Activated CD8-positive, alpha-beta memory T cell treated with anti-CD3 and anti-CD28 coated beads, Interleukin-2, amount 50 U/mL, for 4 hours (primary cell): ENCODE measurements at places on chromosomes 16 and 17.

- no peak for DNase-seq
Measured at GRCh38 chr16:30509081-30509765, 17.1 kb downstream of the ZNF768 start.

GRCh38 chr16:4057439-4057877, 58.8 kb downstream of the ADCY9 start:
- no peak for DNase-seq

- DNase-seq, result no peak
Measured at GRCh38 chr17:33055746-33056145, 64.1 kb downstream of the SPACA3 start.

DNA sequence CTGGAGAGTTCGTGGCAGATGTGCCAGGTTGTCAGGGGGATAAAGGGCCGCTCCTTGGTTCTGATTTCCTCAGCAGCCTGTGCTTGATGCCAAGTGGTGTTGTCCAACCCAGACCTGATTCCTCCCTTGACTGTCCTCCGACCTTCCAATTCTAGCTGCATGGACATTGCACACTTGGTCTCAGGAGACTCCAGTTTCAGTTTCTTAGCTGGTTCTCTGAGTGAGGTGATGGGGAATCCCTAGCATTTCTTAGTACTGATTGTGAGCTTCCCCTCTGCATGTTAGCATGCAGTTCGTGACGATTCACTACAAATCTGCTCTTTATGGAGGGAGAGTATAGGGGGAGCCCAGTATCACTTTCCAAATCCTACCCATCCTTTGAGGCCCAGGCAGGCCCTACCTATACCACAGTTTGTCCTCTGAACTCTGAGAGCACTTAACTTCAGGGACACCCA, 12.4 kb upstream of the CCR7 start:
- DNase-seq, result no peak

GRCh38 chr16:55565086-55565485, 1.4 kb upstream of the CAPNS2 start:
- no peak for DNase-seq

- no peak for DNase-seq
Measured at GRCh38 chr16:56330476-56330875, 94.9 kb downstream of the AMFR start.

- no peak for DNase-seq
Measured at GRCh38 chr17:14717859-14718258, 417.0 kb downstream of the HS3ST3B1 start.

- DNase-seq, result no peak
Measured at GRCh38 chr16:85536411-85537330, 76.5 kb upstream of the GSE1 start.

DNA sequence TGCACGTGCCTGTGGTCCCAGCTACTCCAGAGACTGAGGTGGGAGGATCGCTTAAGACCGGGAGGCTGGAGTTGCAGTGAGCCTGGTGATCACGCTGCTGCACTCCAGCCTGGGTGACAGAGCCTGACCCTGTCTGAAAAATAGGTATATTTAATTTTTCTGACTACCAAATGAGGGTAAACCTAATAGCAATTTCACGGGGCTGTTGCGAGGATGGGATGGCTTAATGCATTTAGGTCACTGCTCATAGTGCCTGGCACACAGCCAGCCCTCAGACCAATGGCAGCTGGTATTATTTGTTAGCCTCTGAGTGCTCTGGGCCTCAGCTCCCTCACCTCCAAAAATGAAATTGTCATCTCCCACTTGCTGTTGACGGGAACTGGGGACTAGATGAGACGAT, 5.9 kb upstream of the CDIP1 start:
- DNase-seq, result no peak

- DNase-seq, result no peak
Measured at GRCh38 chr16:71676236-71676635, 48.3 kb downstream of the PHLPP2 start.

- DNase-seq, result no peak
Measured at GRCh38 chr17:10144456-10144855, 54.0 kb downstream of the GAS7 start.

DNA sequence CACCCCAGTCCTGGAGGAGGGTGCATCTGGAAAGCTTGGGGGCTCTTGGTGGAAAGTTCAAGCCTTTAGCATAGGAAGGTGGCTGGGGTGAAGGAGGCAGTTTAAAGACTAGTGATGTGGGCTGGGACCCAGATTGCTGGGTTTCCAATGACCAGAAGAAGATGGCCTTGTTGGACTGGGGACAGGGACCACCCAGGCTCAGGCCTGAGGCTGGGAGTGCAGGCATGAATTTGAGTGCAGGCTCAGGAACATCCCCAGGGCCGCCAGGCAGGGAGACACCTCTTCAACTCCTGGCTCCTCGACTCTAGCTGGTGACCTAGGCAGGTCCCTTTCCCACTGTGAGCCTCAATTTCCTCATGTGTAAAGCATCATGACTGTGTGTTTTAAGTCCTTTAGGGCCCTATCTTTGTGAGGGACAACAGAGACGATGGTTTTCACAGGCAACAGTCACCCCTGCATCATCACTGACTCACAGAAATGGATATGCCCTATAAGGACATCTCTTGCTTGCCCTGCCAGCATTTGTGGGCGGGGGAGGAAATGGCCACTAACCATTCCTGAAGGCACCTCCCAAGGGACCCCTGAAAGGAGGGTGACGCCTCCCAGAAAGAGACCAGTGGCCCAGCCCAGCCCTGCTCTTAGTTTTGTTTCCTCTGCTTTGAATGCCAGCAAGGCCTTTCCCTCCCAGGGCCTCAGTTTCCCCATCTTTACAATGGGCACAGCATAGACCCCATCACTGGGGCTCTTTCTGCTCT, 11.1 kb downstream of the NLRC5 start:
- DNase-seq, result peak; percentile 62

- DNase-seq, result no peak
Measured at GRCh38 chr16:12500771-12501170, 302.9 kb downstream of the CPPED1 start.

DNA sequence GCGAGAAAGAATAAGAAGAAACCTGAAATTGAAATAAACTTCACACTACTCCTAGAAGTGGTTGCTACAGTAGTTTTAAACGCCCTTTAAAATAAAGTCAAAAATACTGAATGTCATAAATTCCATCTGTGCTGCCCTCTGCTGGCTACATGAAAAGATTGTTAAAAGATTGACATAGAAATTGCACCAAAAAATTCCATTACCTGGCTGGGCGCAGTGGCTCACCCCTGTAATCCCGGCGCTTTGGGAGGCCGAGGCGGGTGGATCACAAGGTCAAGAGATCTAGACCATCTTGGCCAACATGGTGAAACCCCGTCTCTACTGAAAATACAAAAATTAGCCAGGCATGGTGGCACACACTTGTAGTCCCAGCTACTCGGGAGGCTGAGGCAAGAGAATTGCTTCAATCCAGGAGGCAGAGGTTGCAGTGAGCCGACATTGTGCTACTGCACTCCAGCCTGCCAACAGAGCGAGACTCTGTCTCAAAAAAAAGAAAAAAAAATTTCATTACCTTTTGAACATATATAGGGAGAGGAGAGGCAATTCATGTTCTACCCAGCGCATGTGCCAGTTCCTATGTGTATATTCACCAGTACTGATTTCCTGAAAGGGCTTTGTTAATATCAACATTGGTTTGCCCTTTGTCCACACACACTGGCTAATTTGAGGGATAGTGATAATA, 36.5 kb downstream of the CYTH1 start:
- DNase-seq, result peak; percentile 54

DNA sequence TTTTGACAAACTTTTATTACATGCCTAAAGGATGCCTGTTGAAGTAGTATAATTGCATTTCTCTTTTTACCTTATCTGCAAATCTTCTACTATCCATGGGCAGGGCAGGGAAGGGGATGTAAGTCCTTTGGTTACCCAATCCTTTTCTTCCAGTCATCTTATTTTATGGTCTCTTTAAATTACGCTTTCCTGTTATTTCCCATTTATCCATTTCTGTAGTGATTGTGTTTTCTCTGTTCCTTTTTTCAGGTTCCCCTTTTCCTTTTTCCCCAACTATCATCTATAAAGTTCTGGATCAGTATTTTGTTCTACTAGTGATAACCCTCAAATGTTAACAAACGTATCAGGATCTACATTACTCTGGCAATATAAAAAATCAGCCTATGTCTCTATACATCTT, 3.3 kb upstream of the ABCA9 start:
- no peak for DNase-seq

- DNase-seq, result no peak
Measured at GRCh38 chr17:51107778-51108177, 12.9 kb downstream of the SPAG9 start.

DNA sequence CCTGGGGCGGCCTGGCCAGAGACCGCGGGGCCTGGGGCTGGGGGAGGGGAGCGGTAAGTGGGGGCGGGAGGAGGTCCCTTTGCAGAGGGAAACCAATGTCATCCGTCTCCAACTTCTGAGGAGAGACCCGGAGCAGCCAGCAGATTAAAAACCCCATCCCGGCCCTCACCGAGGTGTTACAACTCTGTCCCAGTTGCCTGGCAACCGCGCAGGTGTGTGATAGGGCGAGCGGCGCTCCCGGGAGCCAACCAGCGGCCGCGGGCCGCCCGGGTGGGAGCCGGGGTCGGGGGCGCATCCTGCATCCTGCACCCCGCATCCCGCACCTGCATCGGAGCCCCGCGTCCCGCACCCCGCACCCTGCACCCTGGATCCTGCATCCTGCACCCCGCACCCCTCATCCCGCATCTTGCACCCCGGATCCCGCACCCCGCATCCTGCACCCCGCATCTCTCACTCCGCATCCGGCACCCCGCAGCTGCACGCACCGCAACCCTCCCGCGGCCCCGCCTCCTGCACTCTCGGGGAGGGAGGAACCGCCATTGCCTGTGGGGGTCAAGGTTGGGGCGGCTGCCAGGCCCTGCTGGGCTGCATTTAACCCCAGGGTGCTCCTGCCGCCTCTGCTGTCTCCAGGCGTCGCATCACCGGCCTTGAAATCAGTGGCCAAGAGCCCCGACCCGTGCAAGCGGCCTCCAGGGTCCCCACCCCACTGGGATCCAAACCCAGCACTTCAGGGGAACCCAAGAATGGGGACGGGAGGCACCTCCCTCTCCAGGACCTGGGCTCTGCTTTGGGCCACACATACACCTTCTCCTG, 47.3 kb downstream of the RTN4RL1 start:
- no peak for DNase-seq

- no peak for DNase-seq
Measured at GRCh38 chr16:88691924-88692560, 5.7 kb upstream of the SNAI3 start.

- no peak for DNase-seq
Measured at GRCh38 chr16:75732871-75733270, 6.6 kb upstream of the CPHXL start.

- DNase-seq, result no peak
Measured at GRCh38 chr17:80815151-80815681, 176.4 kb upstream of the CHMP6 start.

GRCh38 chr17:71976011-71976649, 144.7 kb upstream of the SOX9 start:
- DNase-seq, result no peak

GRCh38 chr17:44203731-44204440, 4.2 kb upstream of the ATXN7L3 start:
- DNase-seq, result peak; percentile 50

DNA sequence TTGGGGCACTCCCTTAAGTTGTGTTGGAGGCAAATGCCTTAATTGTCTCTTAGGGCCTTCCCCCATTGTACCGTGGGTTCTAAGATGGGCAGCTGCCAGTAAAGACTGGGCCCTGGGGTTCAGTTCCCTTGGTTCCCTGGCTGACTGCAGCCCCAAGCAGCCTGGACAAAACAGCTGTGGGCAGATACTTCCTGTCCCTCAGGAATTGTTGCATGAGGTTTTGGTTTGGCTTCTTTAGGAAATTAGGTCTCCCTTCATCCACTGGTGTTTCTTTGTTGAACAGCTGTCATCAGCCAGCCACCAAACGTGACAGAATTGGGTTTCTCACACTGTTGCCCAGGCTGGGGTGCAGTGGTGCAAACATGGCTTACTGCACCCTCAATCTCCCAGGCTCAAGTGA, 42.0 kb upstream of the ETV4 start:
- no peak for DNase-seq

DNA sequence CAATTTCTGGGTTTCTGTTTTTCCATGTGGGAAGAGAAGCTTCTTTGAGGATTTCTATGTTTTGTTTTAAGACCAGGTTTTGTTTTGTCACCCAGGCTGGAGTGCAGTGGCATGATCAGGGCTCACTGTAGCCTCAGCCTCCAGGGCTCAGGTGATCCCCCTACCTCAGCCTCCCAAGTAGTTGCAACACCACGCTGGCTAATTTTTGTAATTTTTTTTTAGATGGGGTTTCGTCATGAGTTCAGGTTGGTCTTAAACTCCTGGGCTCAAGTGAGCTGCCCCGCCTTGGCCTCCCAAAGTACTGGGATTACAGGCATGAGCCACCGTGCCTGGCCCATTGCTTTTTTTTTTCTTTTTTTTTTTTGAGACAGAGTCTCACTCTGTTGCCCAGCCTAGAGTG, 25.5 kb upstream of the TAOK1 start:
- DNase-seq, result no peak

- DNase-seq, result no peak
Measured at GRCh38 chr17:66678827-66679226, 156.1 kb upstream of the CACNG5 start.

GRCh38 chr16:11151885-11152629, 103.9 kb downstream of the SOCS1 start:
- DNase-seq, result no peak

GRCh38 chr16:53773881-53774280, 69.9 kb downstream of the FTO start:
- DNase-seq, result no peak

DNA sequence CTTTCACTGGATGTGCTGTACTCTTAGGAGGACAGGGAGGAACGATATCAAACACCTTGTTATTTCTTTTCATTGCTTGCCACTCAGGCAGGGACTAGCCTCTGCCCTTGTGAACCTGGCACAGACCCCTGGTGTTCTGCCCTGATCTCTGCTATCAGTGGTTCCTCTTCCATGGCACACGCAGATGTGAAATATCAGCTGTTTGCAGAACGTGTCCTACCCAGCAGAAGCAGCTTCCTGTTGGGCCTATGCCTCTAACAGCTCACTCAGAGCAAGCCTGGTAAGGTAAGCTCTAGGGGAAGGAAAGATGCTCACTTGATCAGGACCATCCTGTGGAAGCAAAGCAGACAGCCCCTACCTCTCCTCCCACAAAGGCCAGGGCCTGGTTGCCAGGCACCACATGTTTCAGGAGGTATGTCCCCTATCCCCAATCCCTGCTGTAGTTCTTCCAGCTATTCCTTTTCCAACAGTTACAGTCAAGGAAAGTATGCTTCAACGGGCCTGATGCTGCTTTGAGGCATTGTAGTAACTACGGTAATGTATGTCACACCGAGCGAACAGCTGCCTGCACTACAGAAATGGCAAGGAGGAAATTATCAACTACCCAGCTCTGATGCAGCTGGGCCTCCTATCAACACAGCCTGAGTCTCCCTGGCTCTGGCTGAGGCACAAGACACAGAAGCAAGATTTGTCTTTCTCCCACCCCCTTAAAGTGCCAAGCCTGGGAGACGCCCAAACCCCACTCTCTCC, 41.3 kb upstream of the GFOD2 start:
- no peak for DNase-seq
